ENCODE measurements at places on chromosomes 2 and 18.

- peak; percentile 14 for DNase-seq
Measured at GRCh38 chr2:178194600-178195389, 483 bp downstream of the OSBPL6 start.

GRCh38 chr18:33833842-33834241 lies 255.8 kb downstream of the ASXL3 start:
- DNase-seq = no peak

DNA sequence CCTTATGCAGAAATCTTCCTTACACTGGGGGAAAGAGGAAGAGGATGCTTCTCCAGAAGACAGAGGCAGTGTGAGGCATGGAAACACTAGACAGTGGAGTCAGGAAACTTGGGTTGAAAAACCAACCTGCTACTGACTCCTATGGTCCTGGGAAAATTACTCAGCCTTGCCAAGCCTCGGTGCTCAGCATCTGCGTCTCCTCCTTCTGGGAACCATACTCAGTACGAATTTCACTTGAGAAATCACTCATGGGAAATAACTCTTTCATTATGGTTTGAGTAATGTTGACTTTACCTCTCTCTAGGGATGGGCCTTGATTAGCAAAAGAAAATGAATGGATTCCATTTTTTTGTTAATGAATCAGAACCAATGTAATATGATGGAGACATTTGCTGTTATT lies 96.5 kb downstream of the KCNE4 start:
- DNase-seq = no peak

- no peak for DNase-seq
Measured at GRCh38 chr2:96144481-96145035, 682 bp downstream of the DUSP2 start.

DNA sequence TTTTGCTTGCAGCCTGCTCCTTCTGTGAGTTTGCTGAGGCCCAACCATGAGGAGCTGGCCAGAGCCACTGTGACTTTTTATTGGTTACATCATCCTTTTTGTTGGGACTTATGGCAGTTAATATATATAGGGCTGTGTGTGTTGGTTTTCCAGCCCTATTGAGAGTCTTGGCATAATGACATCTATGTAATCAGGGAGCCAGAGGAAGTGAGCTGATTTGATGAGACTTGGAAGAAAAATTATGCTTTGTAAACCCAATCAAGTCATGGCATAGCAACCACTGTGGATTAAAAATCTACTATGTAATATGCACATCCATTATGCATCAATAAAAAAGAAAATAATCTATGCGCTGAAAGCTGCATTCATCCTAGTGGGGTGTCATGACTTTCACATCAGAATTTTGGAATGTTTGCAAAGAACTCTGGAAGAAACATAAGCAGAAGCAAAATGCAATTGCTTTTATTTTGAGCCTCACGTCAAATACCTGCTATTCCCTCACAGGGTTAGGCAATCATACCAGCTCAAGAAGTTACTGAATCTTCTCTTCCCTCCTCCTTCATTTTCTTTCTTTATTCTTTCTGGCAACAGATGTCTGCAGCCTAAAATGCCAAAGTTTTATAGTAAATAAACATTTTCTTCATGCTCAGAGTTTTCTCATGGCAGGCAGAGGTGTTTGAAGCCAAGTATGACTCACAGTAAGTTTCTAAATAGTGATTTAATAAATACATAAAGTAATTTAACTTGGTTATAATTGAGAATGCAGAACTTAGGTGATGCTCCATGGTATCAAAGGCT lies 308.5 kb downstream of the KCNS3 start:
- DNase-seq = no peak

GRCh38 chr2:128519517-128520215 lies 201.0 kb upstream of the HS6ST1 start:
- no peak for DNase-seq

DNA sequence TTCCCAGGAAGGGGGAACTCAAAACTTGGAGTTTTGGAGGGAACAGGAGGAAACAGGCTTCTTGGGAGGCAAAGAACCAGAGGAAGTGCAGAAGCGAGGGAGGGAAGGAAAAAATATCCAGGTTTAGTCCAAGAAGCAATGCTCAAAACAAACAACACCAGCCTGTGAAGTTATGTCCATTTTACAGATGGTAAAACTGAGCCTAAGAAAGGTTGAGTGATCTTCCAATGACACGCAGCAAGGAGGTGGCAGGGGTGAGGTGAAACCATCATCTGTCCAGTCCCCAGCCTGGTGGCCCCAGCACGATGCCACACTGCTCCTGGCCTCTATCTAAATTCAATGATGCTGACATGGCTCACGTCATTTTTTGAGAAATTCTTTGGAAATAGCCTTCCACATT lies 10.8 kb downstream of the DNMT3A start:
- DNase-seq = no peak

DNA sequence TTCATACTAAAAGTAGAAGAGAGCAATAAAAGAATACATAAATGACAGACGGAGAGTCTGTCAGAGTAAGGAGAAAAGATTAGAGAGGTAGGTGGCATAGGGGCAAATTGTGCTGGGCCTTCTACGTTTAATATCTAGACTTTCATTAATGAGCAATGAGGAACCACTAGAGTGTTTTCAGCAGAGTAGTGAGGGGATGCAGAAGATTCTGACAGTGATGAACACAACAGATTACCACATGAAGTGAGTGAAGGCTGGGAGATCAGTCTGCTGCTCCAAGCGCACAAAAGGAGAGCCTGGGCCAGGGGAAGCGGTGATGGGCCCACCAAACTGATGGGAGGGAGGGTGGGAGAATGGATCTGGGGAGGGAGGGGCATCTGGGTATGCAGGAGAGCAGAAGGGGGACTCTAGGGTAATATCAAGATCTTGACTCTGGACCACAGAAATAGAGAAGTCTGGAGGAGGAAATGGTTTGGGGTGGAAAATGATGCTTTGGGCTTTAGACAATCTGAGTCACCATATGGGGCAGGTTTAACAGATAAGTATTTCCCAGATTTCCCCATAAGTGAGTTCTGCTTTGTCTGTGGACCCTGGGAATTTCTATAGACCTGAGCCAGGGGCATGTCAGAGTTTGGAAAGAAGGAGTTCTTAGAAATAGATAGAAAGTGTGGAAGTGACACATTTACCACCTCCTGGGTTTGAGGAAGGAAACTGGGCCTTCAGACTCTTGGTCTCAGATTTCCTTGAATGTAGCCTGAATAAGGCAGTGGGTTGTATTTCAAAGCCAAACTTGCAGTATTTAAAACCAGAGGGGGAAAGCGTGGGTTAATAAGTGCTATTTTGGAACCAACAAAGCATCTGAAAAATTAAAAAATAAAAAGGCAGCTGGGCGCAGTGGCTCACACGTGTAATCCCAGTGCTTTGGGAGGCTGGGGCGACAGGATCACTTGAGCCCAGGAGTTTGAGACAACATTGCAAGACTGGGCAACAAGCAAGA lies 15.0 kb upstream of the IL1A start:
- DNase-seq = no peak

DNA sequence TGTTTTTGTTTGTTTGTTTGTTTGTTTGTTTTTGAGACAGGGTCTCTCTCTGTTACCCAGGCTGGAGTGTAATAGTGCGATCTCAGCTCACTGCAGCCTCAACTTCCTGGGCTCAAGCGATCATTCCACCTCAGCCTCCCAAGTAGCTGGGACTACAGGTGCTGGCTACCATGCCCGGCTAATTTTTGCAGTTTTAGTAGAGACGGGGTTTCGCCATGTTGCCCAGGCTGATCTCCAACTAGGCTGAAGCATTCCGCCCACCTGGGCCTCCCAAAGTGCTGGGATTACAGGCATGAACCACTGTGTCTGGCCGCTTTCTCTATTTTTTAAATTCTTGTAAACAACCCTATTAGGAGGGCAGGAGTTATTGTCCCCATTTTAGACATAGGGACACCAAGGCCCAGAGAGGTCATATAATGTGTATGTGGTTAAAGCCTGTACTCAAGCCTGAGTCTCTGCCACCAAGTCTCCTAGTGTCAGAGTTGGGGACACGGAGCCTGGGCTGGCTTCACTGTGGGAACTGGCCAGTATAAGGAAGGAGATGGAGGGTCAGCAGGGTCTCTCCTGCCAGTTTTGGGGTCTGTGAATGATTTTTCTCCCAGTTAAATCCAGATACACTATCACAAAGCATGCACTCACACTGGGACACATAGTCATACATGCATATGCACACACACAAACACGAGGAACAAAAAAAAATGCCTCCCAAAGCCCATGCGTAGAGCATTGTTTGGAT lies 27.5 kb upstream of the MCFD2 start:
- no peak for DNase-seq

DNA sequence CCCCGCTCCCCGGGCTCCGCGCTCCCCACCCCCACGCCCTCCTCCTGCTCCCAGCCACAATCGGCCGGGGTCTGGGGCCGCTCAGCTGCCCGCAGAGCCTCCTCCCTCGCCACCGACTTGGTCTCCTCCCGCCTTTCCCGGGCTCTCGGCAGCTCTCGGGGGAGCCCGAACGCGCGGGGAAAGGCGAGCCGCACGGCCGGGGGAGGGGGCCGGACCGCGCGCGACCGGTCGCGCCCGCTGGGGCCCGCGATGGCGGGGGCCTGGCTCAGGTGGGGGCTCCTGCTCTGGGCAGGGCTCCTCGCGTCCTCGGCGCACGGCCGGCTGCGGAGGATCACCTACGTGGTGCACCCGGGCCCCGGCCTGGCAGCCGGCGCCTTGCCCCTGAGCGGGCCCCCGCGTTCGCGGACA lies 327 bp downstream of the LTBP1 start:
- DNase-seq = no peak

GRCh38 chr2:102637358-102637757 lies 18.0 kb downstream of the SLC9A2 start:
- no peak for DNase-seq

GRCh38 chr2:37645836-37646235 lies 25.6 kb downstream of the CDC42EP3 start:
- no peak for DNase-seq

DNA sequence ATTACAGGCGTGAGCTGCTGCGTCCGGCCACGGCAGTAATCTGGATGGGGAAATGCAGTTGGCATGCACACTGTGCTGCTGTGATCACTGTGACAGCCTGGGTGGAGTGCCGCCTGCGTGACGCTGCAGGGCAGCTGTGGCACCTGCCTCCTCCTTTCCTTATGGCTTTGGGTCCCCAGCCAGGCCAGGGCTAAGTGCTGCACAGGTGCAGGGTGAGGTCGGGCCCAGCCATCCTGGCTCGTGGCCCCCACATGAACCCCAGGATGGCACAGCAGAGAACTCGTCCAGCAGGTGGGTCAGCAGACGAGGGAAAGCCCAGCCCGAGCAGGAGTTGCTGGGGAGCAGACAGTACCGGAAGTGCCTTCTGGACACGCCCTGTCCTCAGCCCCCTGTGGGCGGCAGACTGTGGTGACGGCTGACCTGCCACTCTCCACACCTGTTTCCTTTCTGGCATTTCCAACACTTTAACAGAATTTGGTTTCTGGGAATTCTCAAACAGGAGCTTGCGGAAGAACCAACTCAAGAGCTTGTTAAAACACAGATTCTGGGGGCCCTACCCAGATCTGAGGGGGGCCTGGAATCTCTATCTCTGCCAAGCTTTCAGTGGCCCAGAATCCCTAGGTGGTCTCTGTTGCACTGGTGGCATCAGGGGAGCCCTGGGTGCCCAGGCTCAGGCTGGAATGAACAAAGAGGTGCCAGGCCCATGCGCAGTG lies 16.9 kb downstream of the HS1BP3 start:
- DNase-seq = no peak

- DNase-seq = no peak
Measured at GRCh38 chr2:230904856-230905447, 20.1 kb downstream of the GPR55 start.

GRCh38 chr18:53610957-53611356 lies 613.5 kb downstream of the MBD2 start:
- no peak for DNase-seq

DNA sequence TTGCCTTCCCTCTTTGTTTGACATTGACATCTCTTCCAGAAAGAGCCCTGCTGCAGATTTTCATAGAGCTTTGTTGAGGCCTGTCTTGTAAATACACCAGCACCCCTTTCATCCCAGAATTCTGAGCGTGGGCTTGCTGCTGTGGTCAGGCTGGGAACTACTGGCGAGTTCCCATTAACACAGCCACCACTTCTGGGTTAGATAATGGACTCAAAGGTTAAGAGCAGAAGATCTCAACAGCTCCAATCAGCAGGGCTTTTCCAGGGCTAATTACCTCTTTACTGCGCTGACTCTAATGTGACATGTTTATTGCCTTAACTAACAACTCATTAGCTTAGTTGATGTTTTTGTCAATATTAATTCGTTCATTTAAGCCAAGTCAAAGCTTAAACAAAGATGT lies 235.9 kb upstream of the BOD1L2 start:
- DNase-seq = no peak

GRCh38 chr2:86685351-86685750 lies 34.7 kb upstream of the RMND5A start:
- DNase-seq = no peak

- no peak for DNase-seq
Measured at GRCh38 chr18:33937270-33937816, 287.4 kb downstream of the NOL4 start.

- no peak for DNase-seq
Measured at GRCh38 chr2:175877845-175878544, 124.1 kb downstream of the LNPK start.

GRCh38 chr2:176085861-176086771 lies 2.4 kb upstream of the EVX2 start:
- no peak for DNase-seq

DNA sequence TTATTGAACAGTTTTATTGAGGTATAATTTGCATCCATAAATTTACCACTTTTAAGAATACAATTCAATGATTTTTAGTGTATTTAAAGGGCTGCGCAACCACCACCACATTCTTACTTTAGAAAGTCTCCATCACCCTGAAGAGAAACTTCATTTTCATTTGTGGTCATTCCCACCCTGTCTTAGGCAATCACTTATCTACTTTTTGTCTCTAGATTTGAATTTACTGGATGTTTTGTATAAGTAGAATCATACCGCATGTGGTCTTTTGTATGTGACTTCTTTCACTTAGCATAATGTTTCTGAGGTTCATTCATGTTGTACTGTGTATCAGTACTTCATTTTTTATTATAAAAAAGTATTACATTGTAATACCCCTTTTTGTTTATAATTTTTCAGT lies 17.9 kb upstream of the SLC4A10 start:
- no peak for DNase-seq

- DNase-seq = no peak
Measured at GRCh38 chr18:10213526-10213925, 240.9 kb upstream of the APCDD1 start.

- no peak for DNase-seq
Measured at GRCh38 chr2:27720004-27720551, 51.4 kb upstream of the MRPL33 start.

DNA sequence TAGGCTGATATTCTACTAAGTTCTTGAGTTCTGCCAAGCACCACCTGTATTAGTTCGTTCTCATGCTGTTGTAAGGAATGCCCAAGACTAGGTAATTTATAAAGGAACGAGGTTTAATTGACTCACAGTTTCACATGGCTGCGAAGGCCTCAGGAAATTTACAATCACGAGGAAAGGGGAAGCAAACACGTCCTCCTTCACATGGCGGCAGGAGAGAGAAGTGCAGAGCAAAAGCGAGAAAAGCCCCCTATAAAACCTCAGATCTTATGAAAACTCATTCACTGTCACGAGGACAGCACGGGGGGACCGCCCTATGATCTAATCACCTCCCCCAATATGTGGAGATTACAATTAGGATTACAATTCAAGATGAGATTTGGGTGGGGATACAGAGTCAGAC lies 47.7 kb upstream of the YWHAQ start:
- no peak for DNase-seq

- no peak for DNase-seq
Measured at GRCh38 chr2:115678129-115678528, 1235.7 kb downstream of the DPP10 start.

All from NCI-H2107 (cell line).